ENCODE measurements at places on chromosomes 3 and 15.

- no peak for DNase-seq
Observed at GRCh38 chr3:47010111-47010712, 30.7 kb downstream of the NBEAL2 start.

DNA sequence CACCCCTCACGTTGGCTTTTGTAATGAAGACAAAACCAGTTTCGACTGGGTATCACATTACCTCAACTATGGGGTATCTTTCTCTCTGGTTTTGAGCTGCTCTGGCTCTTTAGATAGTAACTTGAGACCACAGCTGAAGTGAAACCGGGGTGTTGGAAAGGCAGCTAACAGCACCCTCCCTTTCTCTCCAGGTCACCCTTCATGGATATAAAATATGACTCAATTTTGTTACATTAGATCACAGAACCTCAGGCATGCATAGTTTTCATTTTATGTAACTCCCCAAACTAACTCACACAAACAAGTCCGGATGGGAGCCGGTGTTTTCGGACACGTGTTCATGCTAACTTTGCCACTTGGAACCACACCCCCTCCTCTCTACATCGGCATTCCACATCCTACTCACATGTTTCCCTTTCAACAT is 90.7 kb downstream of the NR2F2 start:
- peak; percentile 90 for DNase-seq

DNA sequence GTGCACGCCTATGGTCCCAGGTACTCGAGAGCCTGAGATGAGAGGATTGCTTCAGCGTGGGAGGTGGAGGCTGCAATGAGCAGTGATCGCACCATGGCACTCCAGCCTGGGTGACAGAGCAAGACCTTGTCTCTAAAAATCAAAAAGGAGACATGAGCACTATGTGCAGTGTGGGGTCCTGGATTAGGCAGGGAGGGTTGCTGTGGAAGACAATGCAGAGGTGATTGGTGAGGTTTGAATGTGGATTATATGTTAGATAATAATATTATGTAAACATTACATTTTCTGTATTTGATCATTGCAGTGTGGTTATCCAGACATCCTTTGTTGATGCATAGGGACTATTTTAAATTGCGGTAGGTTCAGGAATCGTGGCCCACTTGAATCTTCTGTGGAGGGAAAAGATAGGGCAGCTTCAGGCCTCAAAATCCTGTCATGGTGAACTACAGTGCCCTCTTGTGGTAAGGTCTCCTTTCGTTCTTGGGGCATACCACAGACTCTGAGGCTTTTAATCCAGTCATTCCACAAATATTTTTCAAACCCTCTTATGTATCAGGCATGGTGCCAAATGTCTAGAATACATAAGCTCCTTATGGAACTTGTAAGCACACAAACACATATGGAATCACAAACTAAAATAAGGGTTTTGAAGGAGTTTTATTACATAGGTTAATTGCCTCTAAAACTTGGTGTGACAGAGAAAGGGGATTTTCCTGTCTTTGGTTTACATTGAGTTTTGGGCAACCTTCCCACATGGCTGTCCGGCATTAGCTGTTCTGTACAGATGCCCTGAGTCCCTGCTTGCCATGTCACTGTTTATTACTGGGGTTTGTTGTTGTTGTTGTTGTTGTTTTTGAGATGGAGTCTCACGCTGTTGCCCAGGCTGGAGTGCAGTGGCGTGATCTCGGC is 37.7 kb downstream of the GPD1L start:
- peak; percentile 92 for DNase-seq

DNA sequence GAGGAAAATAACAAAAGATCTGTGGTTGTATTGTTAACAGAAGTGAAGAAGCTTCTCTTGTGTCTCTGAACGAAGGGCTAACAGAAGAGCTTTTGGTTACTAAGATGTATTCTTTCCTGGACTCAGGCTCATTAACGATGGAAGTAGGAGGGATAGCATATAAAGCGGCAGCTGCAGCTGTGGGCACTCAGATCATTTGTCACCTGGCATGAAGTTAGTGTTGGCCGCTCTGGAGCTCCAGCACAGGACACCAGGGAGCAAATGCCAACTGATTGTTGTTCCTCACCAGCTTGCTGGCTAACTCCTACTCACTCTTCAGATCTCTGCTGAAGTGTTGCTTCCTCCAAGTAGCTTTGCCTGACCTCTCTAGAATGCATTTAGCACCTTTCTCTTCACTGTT is 15.5 kb upstream of the SLITRK3 start:
- DNase-seq: no peak

- peak; percentile 17 for DNase-seq
Observed at GRCh38 chr3:61996366-61996765, 377.0 kb downstream of the FEZF2 start.

GRCh38 chr3:190101320-190102011 is 19.2 kb downstream of the P3H2 start:
- DNase-seq: peak; percentile 43

DNA sequence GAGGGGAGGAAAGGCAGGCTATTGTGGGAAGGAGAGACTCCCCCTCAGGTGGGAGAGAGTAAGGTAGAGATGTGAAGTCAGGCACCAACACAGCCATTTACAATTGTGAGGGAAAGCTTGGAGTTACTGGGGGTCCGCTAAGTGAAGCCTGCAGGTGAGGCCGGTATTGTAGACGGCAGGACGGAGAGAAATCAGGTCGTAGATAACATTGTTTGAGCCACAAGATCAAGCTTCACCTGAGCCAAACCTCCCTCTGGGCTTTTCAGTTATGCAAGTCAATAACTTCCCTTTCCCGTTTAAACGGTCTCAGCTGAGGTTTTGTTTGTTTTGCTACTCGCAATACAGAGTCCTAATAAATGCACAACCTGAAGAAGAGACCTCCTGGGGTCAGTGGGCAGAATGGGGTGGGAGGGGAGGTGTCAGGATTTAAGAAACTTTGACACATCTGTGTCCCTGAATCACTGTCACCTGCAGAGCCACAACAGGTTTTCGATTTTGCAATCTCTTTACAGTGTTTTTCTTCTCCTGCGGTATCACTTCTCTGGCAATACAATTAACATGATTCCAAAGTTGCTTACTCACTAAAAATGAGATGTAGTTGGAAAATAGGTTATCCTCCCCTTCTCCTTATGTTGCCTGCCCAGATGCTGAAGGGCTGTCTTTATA is 72.0 kb upstream of the GLCE start:
- DNase-seq: no peak

DNA sequence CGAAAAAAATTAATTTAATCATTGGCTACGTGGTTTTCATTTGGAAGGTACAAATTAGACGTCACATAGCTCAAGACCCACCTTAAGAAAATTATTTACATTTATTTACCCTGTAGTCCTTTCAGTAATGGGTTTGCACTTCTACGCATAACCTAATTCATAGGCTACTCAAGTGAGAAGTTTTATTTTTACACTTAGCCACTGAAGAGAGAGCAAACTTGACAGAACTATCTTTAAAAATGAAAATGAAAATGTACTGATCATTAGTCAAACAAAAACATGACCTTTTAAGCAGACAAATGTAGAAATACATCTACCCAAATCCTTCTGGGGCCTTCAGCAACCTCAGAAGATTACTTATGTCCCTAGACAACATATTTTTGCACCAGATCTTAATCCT is 269.4 kb upstream of the TTC14 start:
- DNase-seq: no peak

DNA sequence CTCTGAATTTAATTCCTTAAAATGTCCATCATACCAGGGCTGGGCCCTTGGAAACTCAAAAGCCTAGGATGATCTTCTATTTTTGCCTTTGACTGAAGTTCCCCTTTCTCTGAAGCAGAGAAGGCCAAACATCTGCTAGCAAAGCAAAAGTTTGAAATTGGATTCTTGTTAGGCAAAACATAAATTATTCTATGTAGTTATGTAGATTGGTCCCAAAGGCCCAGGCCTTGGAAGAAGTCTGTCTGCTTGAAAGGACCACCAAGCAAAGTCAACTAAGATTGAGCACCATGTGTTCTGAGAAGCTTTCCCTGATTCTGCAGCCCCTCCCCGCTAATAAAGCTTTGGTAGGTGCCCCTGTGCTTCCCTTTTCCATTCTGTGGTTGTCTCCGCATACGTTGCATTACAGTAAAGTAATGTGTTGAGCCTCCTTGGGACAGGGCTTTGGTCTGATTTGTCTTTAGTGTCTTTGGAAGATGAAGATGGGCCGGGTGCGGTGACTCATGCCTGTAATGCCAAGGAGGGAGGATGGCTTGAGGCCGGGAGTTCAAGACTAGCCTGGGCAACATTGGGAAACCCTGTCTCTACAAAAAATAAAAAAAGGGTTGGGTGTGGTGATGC is 56.4 kb downstream of the RPL39L start:
- no peak for DNase-seq

GRCh38 chr3:142356818-142357217 is 91.0 kb downstream of the XRN1 start:
- no peak for DNase-seq

DNA sequence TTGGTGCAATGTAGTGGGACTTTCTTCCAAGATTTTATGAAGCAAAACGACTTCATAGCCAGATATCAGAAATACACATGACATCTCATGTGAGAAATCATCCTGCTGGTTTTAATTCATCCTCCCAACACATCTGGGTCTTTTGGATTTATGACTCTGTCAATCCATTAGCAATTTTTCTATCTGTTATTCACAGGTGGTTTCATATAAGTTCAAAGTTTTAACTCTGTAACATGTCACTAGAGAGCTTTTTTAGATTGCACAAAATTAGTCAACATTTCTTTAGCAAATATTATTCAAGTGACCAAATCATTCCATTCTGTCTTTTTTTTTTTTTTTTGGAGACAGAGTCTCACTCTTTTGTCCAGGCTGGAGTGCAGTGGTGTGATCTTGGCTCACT is 30.4 kb downstream of the SQOR start:
- peak; percentile 13 for DNase-seq

DNA sequence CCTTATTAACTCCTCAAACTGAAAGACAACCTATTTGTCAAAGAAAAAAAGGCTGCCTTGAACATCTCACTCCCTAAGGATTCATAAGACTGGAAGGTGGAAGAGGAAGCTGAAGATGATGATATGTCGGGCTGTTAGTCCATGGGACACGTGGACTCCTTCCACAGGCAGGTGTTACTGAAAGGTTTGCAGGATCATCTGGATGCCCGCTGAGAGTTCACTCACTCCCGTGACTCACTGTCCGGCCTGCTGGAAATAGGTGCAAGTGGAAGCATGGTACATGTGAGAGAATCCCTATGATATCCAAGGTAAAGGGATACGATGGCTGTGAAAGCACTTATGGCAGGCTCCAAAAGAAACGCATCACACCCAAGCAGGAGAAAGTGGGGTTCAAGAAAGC is 33.3 kb upstream of the FBN1 start:
- DNase-seq: no peak

DNA sequence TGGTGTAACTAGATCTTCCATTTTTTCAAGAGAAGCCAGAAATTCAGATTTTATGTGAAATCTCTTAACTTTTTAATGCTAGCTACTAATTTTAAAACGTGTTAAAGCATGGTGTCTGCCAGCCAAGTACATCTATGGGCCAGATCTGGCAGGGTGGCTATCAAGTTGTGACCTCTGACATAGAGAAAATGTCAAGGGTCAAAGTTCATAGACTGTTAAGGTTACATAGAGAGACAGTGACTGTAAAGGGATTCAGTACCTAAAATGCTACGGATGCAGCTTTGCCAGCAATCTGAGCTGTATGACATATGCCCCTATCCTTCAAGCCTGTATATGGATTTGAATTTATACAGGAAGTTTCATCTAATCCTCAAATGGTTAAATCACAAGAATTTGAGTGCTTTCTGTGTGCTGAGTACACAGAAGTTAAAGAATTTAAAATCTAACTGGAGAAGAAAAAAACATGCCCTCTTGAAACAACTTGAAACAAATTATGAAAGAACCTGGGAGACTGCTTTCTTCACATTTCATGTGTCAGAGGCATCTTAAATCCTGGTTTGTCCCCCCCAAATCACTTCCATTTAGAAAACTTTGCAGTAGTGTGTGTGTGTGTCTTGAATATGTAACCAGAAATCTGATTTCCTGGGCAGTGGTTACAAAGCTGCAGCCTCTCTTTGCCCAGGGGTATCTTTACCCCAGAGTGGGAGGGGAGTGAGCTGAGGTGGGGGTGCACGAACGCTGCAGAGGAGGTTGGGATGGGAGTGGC is 895 bp upstream of the ARHGAP31 start:
- peak; percentile 1 for DNase-seq

GRCh38 chr3:118760585-118761290 is 273.9 kb downstream of the IGSF11 start:
- no peak for DNase-seq

DNA sequence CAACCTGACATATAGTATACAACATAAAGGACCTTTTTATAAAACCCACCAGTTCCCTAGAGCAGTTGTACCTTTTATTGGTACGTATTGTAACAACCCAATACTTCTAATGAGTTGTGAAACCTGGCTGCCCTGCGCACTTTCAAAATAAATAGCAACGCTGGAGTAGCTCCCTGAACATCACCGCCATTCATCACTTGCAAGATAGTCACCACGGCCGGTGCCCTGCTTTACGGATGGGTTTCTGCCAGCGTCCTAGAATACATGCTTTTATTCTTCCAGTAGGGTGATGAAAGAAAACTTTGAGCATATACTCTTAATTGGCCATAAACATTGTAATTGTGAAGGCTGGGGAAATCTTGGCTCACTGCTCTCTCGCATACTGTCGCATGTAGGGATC is 220.7 kb downstream of the TBL1XR1 start:
- no peak for DNase-seq

DNA sequence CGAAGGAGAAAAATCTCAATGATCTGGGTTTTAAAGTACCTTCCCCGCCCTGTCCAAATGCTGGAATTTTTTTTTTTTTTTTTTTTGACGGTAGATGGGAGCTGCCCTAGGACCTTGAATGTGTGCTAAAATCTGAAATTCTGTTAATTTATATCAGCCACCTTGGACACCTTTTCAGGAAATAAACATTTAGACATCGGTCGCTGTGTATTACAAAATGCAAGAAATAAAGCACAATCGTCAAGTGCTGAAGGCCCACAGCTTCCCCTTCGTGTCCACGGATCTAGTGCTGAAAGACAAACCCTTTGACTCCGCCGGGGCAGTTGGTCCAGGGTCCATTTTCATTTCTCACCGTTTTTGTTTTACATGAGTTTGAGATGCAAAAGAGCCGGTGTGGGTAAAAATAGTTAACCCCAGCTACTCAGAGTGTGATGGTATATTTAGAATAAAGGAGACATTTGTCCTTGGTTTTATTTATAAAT is 90.2 kb upstream of the CHD2 start:
- DNase-seq: no peak

GRCh38 chr3:59450946-59451763 is 401.3 kb upstream of the CFAP20DC start:
- no peak for DNase-seq

DNA sequence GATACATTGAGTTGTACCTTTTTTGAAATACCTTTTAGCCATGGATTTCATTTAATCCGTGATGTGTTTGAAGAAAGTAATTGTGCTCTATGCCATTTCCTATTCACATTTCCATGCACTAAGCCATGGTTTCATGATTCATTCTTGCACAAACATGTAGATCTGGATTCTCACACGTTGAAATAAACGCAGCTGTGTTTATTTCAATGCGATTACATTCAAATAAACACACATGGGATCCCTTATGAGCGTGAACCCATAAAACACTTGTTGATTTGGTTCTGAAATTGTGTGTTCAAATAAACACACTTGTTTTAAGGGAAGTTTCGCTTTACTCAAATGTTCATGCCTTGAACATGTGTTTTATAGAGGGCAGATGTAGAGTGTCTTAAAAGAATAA is 39.2 kb downstream of the BBX start:
- peak; percentile 19 for DNase-seq

All from HCEC 1CT (cell line).